ENCODE measurements at places on chromosomes 6 and 20.

DNA sequence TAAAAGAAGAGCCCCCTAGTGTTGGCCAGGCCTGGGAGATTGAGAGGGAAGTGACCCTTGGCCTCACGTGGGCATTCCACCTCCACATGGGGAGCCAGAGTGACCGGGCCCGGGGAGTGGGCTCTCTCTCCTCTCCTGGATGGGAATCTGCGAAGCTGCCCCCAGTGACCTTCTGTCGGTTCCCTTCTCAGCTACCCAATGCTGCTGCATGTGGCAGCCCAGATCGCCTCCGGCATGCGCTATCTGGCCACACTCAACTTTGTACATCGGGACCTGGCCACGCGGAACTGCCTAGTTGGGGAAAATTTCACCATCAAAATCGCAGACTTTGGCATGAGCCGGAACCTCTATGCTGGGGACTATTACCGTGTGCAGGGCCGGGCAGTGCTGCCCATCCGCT lies 10.1 kb upstream of the GTF2H4 start:
- DNase-seq = no peak

GRCh38 chr20:46388937-46389336 lies 17.5 kb downstream of the ELMO2 start:
- no peak for DNase-seq

DNA sequence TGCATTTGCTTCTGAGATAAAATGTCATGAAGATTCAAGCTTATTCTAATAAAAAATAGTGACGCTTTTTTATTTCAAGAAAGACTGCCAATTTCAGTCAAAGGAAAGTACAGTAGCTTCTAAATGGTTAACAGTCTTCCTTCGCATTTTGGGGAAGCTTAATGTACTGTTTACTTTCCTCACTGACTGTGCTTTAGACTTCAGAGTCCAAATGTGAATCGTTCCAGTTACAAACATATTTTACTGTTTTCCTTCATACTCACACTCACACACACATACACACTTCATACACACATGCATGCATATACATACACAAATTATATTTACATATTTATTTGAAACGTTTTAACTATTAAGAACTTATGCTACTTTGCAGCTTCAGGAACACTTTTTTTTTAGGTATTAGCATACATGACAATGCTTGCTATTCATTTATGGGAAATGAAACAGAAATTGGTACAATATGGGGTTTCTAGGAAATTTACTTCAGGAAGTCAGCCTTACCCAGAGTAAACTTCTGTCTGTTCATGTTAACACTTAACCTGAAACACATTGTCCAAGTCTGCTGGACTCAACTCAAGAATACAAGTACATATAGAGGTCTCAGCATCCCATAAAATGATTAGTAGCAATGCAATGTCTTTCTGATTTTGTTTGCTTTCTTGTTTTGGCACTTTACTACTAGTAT lies 145.4 kb downstream of the RPS12 start:
- no peak for DNase-seq

- DNase-seq = no peak
Measured at GRCh38 chr6:147930745-147931144, 411.9 kb upstream of the SASH1 start.

- no peak for DNase-seq
Measured at GRCh38 chr6:138817799-138818198, 21.9 kb downstream of the ECT2L start.
